ENCODE measurements at places on chromosomes 7 and 10.

DNA sequence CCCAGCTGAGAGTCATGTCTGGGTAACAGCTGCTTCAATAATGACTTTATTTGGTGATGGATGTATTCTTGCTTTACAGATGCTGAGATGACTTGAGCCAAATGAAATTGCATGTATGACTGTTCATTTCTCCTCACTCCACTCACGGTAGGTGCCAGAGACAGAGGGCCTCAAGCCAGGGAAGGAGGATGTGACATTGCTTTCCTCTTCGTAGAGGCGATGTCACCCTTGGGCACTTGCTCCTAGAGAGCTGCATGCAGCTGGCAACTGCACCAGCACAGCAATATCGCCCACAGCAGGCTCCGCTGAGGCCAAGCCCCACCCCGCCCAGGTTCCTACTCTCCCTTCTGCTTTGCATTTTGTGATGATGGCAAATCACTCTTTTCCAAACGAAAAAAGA lies 116.6 kb upstream of the AOAH start:
- DNase-seq, result no peak

DNA sequence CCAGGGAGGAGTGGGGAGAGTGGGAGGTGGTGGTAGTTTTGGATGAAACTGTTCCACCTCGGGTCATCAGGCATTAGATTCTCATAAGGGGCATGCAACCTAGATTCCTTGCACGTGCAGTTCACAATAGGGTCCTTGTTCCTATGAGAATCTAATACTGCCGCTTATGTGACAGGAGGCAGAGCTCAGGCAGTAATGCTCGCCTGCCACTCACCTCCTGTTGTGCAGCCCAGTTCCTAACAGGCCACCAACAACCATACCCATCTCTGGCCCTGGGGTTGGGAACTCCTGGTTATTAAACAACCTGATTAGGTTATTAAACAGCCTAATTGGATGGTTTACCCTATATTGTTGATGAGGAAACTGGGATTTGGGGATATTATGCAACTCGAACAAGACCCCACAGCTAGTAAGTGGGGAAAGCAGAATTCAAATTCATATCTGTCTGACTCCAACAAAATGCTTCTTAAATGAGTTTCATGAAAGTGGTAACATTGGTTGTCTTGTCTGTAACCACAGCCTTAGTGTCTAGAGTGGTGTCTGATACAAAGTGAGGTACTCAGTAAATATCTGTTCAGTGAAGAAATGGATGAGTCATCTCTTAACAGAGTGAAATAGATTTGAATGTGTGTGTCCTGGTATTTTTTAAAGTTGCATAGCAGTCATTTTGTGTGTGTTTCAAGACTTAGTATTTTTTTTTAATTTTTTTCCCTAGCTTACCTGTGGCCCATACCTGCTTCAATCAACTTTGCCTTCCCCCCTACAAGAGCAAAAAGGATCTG lies 101.6 kb downstream of the HECTD2 start:
- no peak for DNase-seq

- DNase-seq, result no peak
These were observed 9.0 kb upstream of the TBXAS1 start for GRCh38 chr7:139820089-139820488.

GRCh38 chr7:16695621-16696237 lies 49.7 kb downstream of the BZW2 start:
- DNase-seq, result no peak

DNA sequence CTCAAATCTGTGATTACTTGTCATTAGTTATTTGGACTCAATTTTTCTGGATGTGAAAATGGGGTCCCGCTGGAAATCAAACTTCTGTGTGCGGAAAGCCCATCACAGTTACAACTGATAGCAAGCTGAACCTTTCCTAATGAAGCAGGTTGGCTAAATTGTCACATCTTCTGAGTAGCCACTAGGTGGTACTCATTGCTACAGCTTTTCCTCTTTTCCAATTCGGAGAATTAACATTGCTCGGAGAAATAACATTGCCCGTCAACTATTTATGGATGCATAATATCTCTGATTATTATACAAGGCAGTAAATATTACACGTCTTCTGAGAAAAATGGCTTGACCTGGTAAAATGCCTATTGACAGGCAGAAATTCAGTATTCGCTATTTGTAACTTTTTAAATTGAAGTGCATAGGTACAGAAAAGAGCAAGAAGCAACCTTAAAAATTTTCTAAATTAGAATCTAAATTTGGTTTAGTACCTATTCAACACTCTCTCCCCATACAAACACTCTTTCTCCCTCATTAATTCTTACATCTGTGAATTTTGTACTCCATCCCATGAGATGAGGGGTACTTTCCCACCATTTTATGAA lies 17.3 kb upstream of the BLOC1S2 start:
- DNase-seq, result no peak

DNA sequence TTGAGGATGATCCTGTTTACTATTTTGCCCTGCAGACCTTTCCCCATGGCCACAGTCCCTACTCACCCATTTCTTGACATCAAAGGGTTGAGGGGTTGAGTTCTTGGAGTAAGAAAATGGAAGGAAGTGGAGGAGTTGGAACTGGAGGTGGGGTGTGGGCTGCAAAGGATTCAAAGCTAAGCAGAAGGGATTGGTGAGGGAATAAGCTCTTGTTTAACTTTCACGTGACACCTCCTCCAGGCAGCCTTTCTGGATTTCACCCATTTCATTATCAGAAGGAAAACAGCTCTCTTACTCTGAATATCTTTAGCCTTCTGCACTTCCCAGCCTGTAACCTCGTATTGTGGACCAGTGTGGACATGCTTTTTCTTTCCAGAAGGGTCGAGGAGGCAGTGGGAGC lies 13.7 kb downstream of the MOSPD3 start:
- no peak for DNase-seq
